ENCODE measurements at places on chromosomes 4 and X.

DNA sequence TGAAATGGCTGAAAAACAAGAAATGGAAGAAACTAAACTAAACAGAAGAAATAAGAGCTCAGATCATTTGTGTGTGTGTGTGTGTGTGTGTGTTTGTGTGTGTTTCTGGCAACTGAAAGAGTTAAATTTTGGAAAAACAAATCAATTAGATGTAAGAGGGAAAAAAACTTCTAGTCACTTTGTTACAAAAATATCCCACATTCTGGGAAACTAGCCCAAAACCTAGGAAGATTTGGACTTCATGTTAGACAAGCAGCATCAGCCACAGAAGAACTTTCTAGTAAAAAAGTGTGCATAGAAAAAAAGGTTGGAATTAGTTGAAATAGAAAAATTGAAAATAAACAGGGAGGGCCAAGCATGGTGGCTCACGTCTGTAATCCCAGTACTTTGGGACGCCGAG, 111.6 kb upstream of the PRKG2 start:
- no peak overlapping the region for H3K4me3 ChIP-seq
- no peak overlapping the region for H3K27ac ChIP-seq
- DNase-seq = no peak
- no peaks in the 10 kb centered on the region for H3K27me3 ChIP-seq

DNA sequence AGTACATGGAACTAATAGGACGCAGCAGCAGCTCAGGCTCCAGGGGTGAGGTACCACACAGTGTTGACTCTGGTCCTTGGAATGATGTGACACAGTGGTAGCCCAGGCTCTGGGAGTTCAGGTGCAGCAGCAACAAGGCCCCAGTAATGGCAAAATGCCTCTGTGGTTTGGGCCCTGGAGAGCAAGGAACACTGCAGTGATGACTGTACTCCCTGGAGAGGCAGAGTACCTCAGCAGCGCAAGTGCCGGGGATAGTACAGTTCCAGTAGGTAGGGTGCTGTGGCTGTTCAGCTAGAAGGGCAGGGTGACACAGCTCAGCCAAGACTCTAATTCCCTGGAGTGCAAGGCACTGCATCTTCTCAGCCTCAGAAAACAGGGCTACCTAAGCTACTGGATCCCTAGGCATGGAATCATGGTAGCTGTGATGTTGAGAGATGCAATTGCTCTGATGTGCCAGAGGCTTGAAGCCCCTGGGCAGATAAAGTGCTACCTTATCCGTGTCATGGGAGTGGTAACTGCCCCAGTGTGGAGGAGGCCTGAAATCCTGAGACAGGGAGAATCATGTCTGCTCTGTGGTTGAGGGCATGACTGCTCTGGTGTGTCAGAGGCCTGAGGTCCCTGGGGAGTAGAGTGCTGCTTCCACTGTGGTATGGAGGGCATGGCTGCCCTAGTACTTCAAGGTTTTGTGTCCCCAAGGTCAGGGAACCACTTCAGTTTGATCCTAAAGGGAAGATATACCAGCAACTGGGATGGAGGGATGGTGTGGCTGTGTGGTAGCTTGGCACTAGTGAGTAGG, 55.2 kb downstream of the AREG start:
- DNase-seq = no peak
- no peaks in the 10 kb centered on the region for H3K4me1 ChIP-seq
- no peak overlapping the region for H3K27ac ChIP-seq
- no peaks in the 10 kb centered on the region for H3K27me3 ChIP-seq
- no peak overlapping the region for H3K4me3 ChIP-seq

GRCh38 chr4:85717351-85717750, 242.4 kb downstream of the ARHGAP24 start:
- no peaks in the 10 kb centered on the region for H3K27me3 ChIP-seq
- no peak overlapping the region for H3K27ac ChIP-seq
- H3K4me3 ChIP-seq = no peak overlapping the region
- DNase-seq = no peak
- no peaks in the 10 kb centered on the region for H3K4me1 ChIP-seq

DNA sequence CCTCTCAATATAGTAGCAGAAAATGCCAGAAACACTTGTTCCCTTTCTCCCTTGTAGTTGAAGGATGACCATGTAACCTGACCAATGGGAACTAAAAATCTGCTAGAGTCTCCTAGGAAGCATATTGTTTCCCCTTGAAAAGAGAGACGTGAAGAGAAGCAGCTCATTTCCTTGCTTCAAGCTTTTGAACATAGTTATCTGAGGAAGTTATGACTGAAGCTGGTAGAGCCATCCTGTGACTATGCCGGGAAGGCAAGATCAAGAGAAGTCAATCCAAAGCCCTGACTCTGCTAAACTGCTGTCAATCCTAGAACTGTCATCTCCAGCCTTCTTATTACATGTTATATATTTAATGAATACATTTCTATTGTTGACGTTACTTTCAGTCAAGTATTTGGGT, 66.6 kb downstream of the EIF4E start:
- H3K4me1 ChIP-seq = no peaks in the 10 kb centered on the region
- no peak for DNase-seq
- no peaks in the 10 kb centered on the region for H3K36me3 ChIP-seq
- H3K27me3 ChIP-seq = no peaks in the 10 kb centered on the region

DNA sequence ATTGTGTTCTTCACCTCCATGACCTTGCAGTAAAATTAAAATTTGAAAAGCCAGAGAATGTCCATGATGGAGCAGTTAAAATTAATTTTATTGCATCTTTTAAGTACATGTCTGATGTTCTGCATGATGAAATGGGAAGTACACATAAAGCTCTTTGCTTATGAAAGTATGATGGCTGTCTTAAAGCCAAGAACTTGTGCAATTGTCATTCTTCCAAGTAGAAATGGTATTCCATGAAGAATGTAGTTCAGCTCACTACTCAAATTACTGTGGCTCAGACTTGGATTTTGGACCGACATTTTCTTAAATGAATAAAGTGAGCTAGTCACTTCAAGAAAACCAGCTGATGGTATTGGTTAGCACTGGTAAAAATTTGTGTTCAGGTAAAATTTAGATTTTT, 161.7 kb upstream of the CXCL13 start:
- H3K4me3 ChIP-seq = no peak overlapping the region
- no peaks in the 10 kb centered on the region for H3K4me1 ChIP-seq
- H3K27ac ChIP-seq = no peak overlapping the region
- DNase-seq = no peak

GRCh38 chr4:133263104-133263503, 114.0 kb downstream of the PCDH10 start:
- no peak overlapping the region for H3K27ac ChIP-seq
- H3K27me3 ChIP-seq = no peaks in the 10 kb centered on the region
- no peaks in the 10 kb centered on the region for H3K36me3 ChIP-seq
- H3K4me3 ChIP-seq = no peak overlapping the region

DNA sequence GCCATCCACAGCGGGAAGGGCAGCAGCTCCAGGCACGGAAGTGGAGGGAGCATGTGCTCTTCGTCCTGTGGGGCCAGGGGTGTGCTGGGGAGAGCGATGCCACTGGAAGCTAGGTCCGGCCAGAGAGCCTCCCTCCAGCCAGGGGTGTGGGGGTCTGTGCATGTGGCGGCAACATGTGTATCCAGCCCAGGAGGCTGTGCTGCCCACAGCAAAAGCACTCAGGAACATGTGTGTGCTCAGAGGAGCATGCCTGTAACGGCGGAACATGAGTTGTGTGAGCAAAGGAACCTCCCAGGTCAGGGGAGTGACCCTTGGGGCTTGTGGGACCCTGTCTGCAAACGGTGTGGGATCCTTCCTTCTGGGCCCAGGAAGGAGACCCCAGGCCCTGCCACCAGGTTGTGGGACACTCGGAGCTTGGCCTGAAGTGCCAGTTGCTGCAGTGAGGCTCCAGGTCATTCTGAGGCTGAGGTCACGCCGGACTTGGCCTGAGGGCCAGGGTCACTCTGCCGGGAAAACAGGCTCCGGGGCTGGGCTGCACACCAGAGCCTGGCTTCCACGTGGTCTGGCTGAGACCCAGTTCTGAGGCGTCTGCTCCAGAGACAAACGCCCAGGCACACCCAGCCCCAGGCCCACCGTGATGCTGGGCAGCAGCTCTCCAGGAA, 37.2 kb downstream of the CPLX1 start:
- no peaks in the 10 kb centered on the region for H3K36me3 ChIP-seq
- H3K4me3 ChIP-seq = no peak overlapping the region
- peaks cover 89% of the 10 kb centered on the region for H3K27me3 ChIP-seq
- H3K4me1 ChIP-seq = peaks cover 12% of the 10 kb centered on the region

- H3K4me1 ChIP-seq = no peaks in the 10 kb centered on the region
- peak; percentile 39 for DNase-seq
- no peaks in the 10 kb centered on the region for H3K27me3 ChIP-seq
- no peaks in the 10 kb centered on the region for H3K36me3 ChIP-seq
- H3K4me3 ChIP-seq = no peak overlapping the region
These were observed 306.7 kb upstream of the MAOA start for GRCh38 chrX:43349363-43349762.

DNA sequence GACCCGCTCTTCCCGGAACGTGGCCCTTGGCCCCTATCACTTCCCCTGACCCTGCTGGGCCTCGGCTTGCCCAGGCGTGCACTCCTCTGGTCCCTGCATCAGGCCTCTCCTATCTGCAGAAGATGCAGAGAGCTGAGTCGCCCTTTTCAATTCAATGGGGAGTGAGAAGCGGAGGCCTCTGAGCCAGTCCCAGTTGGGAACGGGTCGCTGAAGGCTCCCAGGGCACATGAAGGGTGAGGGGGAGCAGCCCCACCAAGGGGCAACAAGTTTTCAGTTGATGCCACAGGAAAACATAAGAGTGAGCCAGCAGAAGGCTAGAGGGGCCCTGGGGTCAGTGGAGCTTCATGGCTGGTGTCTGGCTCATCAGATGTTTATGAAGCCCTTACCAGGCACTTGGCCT, 17.1 kb downstream of the PSAPL1 start:
- peaks cover 38% of the 10 kb centered on the region for H3K27me3 ChIP-seq
- H3K36me3 ChIP-seq = no peaks in the 10 kb centered on the region
- no peak overlapping the region for H3K4me3 ChIP-seq
- H3K27ac ChIP-seq = no peak overlapping the region

DNA sequence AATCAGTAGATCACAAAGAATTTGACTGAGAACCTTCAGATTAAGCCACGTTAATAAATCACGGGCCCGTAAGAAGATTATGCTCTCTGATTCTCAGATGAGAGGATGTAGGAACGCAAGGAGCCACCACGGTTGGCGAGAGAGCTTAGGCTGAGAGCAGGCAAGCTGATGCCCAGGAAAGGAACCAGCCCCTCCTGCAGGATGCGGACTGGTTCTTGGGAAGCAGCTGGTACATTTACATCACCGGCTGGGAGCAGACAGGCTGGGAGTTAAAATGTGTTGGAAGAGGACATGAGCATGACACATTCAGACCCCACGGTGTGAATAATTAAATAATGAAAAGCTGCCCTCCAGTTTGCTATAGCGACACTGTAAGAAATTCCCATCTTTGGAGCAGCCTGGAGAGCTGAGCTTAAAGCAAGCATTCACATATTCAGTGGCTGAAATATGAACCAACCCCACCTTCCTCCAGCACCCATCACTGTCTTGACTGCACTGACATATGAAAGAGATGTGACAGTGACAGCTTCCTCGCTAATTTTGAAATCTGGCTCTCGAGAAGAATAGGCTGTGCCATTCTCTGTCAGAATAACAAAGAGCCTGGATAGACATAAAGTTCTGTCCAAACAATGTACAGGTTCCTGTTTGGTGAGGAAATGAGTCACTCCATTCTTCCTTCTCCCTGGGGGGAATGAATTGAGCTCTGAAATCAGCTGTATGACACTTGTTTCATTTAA, 33.1 kb downstream of the LNX1 start:
- DNase-seq = peak; percentile 55
- no peak overlapping the region for H3K4me3 ChIP-seq
- no peaks in the 10 kb centered on the region for H3K36me3 ChIP-seq

DNA sequence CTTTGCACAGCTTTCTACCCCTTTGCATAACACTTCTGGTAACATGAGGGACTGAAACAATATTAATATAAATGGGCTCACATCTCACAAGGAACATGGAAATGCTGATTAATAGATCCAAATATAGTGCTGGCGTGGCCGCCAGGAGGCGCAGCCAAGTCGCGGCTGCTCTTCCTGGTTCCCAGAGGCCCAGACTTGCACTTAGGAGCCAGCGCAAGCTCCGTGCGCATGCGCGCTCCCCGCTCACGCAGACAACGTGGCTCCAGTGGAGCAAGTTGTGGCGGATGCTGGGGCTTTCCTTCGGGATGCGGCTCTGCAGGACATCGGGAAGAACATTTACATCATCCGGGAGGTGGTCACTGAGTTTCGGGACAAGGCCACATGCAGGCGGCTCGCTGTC, 318.3 kb upstream of the SLC7A11 start:
- H3K36me3 ChIP-seq = no peaks in the 10 kb centered on the region
- H3K27ac ChIP-seq = no peak overlapping the region
- no peaks in the 10 kb centered on the region for H3K27me3 ChIP-seq
- peak; percentile 15 for DNase-seq
- no peak overlapping the region for H3K4me3 ChIP-seq

DNA sequence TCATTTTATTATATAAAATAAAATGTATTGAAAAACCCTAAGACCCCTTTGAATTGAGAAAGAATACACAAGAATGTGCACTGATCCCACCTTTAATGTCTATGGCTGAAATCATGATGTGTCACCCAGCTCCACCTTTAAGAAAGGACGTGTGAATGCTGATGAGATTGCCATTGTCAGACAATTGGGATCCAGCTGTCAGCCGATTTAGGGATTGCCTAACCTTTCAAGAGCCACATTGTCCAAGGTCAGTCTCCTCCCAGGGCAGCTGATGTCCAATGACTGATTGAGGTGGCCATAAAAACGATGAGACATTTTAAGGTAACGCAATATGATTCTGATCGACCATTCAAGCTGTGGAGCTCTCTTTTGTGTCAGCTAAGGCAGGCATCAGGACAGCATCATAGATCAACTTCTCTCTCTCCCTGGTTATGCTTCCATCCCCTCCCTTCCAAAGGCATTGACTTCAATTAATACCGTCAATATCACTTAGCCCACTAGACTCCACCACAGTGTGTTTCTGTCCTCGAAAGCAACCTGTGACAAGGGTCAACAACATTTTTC, 1676.4 kb downstream of the PCDH7 start:
- H3K4me3 ChIP-seq = no peak overlapping the region
- no peak overlapping the region for H3K27ac ChIP-seq
- H3K27me3 ChIP-seq = no peaks in the 10 kb centered on the region
- DNase-seq = no peak
- no peaks in the 10 kb centered on the region for H3K4me1 ChIP-seq

DNA sequence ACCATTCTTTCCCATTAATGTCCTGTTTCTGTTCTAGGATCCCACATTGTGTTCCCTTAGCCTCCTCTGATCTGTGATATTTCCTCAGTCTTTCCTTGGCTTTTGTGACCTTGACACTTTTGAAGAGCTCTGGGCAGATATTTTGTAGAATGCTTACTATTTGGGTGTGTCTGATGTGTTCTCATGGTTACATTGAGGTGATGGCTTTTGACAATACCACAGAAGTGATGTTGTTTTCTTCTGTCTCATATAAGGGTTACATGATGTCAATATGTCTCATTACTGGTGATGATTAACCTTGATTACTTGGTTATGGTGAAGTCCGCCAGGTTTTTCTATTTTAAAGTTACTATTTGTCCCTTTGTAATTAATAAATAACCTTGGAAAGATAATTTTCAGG, 183.7 kb downstream of the SOWAHB start:
- no peak for DNase-seq
- no peaks in the 10 kb centered on the region for H3K36me3 ChIP-seq
- H3K27ac ChIP-seq = no peak overlapping the region
